ENCODE measurements at places on chromosomes 11 and 22.
A peak's percentile ranks its signal among the peaks of the same experiment; 100 is the strongest.

DNA sequence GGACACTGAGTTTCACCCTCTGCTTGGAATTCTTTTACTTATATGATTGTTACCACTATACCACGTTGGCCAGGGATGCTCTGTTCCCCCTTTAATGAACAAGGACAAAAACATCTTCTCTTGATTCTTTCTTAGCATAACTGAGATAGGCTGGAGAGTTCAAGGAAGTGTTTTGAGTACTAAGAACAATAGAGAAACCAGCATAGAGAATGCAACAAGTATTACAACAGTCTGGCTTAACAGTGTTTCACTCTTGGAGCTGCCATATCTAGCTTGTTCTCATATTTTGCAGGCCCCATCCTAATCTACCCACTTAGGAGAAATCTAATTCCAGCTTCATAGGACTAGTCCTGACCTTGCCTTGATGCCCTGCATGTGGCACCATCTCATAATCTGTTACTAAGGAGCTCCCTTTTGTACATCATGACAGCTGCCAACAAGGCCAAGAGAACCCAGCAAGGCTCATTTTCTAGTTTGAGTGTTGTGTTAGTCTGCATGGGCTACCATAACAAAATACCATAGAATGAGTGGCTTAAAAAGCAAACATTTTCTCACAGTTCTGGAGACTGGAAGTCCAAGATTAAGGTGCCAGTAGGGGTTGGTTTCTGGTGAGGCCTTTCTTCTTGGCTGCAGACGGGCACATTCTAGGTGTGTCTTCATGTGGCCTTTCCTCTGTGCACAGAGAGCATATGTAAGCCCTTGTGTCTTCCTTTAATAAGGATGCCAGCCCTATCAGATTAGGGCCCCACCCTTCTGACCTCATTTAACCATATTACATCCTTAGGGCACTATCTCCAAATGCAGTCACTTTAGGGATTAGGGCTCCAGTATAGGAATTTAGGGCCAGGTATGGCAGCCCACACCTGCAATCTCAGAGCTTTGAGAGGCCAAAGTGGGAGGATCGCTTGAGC is 37.8 kb downstream of the PACS1 start:
- peak; percentile 13 for DNase-seq

DNA sequence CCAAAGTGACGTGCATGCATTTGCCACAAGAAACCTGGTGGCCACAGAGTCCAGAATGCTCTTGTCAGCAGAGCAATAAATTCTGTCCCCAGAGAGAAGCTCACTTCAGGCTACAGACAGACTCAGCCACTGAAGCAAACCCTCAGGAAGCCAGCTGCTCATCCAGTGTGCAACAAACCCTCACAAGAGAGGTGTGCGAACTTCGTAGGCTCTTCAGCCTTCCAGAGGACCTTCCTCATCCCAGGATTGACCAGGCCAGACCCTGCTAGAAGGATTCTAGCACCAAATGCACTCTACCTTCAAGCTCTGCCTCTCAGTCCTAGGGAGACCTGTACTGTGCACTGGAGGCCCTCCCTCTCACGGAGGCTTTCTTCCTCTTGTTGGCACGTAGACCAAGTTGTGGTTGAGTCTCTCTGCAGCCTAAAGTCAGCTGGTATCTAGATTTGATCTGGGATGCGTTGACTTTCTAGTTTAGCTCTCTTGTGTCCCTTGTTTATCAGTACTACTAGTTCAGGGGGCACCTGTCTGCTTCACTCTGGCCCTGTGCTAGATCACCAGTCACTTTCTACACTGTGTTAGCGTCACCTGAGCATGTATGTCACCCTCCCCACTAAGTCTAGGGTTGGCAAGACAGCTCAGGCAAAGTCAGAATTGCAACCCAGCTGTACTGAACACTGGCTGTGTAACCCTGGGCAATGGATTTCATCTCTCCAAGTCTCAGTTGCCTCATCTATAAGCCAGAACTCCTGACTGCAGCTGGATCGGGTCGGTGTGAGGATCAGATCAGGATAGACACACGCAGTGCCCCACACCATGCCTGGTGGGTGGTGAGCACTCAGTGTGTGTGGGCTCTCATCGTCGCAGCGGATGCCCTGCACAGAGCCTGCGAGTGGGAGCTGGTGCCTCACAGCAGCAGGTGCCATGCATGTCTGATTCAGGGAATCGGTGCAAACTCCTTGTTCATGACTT is 22.1 kb upstream of the TMPRSS13 start:
- DNase-seq = no peak

- no peak for DNase-seq
Measured at GRCh38 chr11:10673501-10674062, 20.0 kb downstream of the IRAG1 start.

- peak; percentile 95 for DNase-seq
Measured at GRCh38 chr11:120306519-120307242, 18.4 kb upstream of the TLCD5 start.

DNA sequence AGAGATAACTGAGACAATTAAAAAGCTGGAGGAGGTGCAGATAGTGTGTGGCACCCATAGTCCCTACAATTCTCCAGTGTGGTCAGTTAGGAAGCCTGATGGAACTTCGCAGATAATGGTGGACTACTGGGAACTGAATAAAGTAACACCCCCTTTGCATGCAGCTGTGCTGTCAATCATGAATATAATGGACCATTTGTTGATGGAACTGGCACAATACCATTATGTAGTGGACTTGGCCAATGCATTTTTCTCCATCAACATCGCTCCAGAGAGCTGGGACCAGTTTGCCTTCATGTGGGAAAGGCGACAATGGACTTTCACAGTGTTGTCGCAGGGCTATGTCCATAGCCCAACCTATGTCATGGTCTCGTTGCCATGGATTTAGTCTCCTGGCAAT is 324.2 kb downstream of the TMEM135 start:
- no peak for DNase-seq

- DNase-seq = no peak
Measured at GRCh38 chr11:36313750-36314433, 17.8 kb downstream of the PRR5L start.

- no peak for DNase-seq
Measured at GRCh38 chr11:109106151-109106906, 315.7 kb upstream of the C11orf87 start.

- no peak for DNase-seq
Measured at GRCh38 chr11:2867722-2868505, 17.7 kb downstream of the CDKN1C start.

DNA sequence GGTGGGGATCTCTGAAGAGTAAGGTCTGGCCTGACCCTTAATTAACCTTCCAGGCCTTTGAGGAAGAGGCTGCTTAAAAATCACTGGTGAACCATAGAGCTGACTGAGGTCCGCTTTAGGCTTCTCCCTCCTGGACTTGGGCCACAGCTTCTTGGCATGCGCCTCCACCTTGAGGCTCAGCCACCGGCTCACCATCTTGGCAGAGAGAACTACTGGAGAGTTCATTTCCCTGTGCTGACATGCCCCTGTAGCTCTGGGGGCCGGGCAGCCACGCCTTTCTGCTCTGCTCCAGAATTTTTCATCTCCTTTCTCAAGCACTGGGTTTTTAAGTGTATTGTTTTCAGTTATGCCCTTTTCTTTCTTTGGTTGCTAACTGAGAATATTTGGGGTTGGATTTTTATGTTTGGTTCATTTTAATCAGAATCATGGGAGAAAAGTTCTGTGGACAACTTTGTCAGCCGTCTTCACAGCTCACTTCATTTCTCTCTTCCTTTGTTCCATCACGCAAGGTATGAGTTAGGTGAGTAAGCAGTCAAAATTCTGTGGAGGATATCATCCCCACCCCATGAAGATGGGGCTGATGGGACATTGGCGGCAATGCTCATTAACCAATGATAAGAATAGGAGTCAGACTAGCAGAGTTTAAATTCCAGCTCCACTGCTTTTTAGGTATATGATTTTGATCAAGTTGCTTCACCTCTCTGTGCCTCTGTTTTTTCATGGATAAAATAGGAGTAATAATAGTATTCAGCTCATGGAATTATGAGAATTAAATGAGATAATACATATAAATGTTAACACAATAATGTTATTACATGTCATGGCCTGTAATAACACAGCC is 103.9 kb downstream of the DBX1 start:
- no peak for DNase-seq

- DNase-seq = peak; percentile 84
Measured at GRCh38 chr11:393219-394033, 583 bp upstream of the PKP3 start.

GRCh38 chr22:26197425-26197824 is 28.2 kb downstream of the SEZ6L start:
- DNase-seq = no peak

GRCh38 chr11:22194907-22195306 is 2.0 kb downstream of the ANO5 start:
- DNase-seq = no peak

GRCh38 chr11:58770627-58771457 is 39.1 kb upstream of the GLYAT start:
- DNase-seq = peak; percentile 19

- peak; percentile 95 for DNase-seq
Measured at GRCh38 chr11:121464352-121464946, 11.7 kb upstream of the SORL1-AS1 start.

- no peak for DNase-seq
Measured at GRCh38 chr11:119446871-119447663, 24.1 kb upstream of the THY1 start.

Measured in fibroblast of upper back skin (primary cell).